ENCODE measurements at places on chromosomes 12 and 14.
A peak's percentile ranks its signal among the peaks of the same experiment; 100 is the strongest.

GRCh38 chr12:27229367-27229766, 14.7 kb upstream of the STK38L start:
- no peak for DNase-seq

GRCh38 chr12:54002278-54002914, 2.4 kb downstream of the HOXC9 start:
- DNase-seq = no peak

DNA sequence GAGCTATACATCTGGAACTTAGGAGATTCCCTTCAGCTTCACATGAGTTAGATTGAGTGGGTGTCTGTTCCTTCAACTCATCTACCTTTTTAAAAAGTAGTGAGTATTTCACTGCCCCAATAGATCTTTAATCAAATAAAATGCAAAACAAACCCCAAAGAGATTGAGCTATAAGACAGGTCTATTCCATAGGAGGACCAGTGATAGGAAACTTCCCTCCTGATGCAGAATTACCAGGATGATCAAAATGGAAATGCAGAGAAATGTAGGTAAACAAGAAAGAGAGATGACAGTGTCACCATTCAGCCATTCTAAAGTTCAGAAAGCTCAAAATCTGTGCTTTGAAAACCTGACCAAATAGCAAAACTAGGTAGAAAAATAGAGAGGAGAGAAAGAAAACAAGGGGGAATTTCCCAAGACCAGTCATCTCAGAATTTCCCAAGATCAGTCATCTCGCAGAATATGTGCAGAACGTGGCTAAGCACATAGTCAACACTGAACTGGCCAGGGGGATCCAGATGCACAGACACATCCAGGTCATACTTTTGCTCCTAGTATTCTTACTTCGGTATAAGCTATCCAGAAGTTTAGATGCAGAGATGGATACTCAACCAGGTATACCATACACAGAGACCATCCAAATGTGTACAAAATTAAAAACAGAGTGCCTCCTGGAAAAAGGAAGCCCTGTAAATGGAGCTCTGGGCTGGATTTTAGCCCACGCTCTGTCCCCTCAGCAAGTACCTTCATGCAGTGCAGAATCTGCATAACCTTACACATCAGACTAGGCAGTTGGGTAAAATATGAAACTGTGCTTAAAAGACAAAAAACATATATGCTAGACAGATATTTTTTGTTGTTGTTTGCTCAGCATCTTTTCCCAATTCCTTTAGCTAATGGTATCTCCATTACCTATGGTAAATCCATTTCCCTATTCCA, 27.4 kb downstream of the SLC41A2 start:
- DNase-seq = no peak

DNA sequence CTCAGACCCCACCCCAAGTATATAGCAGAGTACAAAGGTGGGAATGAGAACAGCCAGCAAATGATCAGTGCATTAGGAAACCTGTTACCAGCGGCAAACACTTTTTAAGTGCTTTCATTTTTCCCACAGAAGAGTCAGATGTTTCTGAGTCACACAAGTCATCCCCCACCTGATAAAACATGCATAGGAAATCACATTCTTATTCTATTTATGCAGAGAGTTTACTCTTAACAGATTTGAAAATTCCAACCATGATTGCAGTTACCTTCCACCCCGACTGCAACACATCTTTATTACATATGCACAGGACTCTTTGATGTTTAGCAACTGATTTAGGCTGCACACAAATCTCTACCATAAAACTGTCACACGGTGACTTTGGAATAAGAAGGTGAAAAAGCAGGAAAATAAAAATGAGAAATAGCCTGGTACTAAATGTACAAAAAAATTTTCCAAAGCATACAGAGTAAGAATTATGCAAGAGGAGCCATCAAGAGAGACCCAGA, 236.4 kb downstream of the PAWR start:
- no peak for DNase-seq

GRCh38 chr12:70249903-70250302, 6.7 kb downstream of the CNOT2 start:
- DNase-seq = no peak

GRCh38 chr12:109732321-109733305, 19.0 kb downstream of the FAM222A start:
- no peak for DNase-seq

DNA sequence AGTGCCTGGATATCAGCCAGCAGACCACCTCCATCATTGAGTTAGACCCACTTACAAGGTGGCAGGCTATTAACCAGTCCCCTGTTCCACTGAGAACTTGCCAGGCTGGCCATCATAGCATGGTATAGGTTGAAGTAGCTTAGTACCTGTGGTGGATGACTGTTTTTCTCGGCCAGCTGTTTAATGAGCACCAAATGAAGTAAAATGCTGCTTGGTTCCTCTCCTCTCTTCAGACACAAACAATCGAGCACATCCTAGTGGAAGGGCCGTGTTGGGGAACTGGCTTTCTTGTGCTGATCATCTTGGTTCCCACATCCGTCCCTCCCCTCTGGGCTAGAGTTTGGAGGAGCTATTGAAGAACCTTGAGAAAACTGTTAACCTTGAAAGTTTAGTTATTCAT, 486.2 kb downstream of the RAD51B start:
- DNase-seq = no peak

- DNase-seq = peak; percentile 93
Measured at GRCh38 chr14:44897041-44897844, 64.5 kb downstream of the KLHL28 start.

DNA sequence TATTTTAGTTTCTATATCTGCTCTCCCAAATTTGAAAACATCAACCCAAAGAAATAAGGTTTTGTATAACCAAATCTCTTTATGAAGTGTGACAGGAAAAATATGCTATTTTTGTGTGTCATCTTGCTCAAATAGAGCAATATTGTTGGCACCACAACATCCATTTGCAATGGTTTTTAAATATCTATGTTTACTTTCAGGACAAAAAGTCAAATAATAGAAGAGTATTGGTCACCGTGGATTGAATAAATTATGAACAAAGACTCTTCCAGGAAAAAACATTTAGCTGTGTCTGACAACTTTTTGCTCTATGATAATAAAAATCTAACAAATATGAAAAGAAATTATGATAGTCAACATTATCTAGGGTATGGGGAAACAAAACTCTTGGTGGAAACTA, 439.2 kb downstream of the BTG1 start:
- DNase-seq = no peak

DNA sequence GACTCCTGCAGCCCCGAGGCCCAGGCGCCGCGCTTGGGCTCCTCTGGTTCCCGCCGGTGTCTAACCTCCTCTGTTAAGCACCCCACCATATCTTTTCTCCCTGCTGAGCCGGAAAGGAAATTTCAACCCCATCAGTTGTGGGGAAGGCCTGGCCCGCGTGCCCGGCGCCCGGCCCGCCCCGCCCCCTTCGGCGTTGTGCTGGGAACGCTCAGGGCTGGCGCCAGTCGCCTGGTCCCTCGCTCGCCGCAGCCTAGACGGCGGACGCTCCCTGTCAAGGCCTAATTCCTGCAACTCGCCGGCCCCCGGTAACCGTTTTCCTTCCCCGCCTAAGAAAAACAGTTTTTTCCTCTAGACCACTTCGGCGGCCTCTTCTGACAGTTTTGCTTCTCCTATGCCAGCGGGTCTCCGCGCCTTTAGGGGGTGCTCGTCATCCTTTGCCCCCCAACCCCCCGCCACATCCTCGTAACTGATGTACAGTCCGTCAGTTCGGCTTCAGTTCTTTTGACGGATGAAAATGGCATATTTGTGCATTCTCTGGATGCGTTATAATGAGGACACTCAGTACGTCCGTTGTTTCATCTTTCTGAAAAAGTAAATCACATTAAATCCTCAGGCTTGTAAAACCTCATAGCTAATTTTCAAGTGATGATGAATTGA, 506 bp upstream of the NAP1L1 start:
- no peak for DNase-seq

GRCh38 chr12:89528434-89528833, 2.6 kb upstream of the POC1B start:
- DNase-seq = no peak

- DNase-seq = no peak
Measured at GRCh38 chr12:1812650-1813302, 7.6 kb upstream of the LRTM2 start.

GRCh38 chr14:61678975-61679374, 16.3 kb upstream of the HIF1A start:
- DNase-seq = no peak

GRCh38 chr14:89720741-89721729, 233.5 kb downstream of the EFCAB11 start:
- no peak for DNase-seq

DNA sequence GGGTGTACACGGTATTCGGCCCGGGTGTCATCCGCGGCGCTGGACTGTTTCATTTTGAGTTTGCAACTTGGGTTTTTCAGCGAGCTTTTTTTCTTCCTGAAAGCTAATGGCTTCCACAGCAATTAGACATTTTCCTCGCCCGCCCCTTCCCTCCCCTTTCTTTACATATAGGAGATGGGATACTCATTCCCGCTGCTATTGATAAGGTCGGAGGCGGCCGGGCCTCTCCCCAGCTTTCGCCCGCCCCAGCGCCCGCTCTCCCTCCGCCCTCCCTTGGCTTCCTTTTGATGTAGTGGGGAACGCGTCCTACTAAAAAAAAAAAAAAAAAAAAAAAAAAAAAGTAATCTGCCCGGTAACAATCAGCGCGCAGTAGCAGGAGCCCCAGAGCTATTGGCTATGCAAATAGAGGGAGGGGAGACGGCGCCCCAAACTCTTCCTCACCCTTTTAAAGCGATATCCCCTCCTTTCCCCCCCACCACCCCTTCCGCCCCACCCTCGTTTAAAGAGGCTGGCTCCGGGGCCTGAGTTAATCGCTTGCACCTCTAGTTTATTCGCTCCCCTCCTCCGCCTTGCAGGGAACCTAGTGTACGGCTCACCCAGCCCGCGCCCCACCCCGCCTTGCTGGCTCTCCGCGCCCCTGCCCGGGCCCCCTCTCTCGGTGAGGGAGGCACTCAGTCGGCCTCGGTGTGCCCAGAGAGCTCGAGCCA, 1.7 kb upstream of the CCND2 start:
- DNase-seq = no peak

- DNase-seq = no peak
Measured at GRCh38 chr12:3931776-3932175, 58.6 kb upstream of the PARP11 start.

DNA sequence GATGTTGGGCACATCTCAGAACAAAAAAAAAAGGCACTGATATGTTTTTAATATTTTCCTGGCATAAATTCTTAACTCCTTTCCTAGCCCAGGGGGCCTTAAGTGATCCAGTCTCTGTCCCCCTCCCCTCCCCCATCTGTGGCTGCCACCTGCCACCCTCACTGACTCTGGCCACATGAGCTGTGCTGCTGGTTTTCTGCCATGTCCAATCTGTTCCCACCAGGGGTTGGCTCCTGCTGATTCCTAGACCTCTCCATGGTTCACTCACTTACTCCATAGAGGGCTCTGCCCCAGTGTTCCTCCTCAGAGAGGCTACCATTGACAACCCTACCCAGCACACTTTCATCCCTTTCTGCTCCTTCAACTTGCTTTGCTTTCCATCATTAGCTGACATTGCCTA, 163.3 kb downstream of the SSPN start:
- DNase-seq = no peak

DNA sequence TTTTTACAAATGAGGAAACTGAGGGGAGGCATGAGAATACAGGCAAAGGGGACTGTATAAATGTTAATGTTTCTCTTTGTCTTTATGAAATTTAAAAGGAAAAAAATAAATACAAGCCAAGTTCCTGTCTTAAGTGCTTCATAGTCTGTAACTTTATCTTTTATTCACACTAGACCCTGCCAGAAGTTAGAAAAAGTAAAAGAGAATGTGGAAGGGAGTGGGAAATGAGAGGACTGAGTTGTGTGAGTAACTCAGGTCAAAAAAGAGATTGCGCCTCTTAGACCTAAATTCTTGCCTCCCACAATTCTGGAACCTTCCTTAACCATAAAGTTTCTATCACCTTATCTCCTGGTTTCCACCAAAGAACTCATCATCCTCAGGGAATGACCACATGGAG, 141.1 kb downstream of the KICS2 start:
- DNase-seq = no peak

- no peak for DNase-seq
Measured at GRCh38 chr12:122293081-122293480, 26.8 kb upstream of the VPS33A start.

GRCh38 chr14:97887690-97888089, 1090.5 kb downstream of the VRK1 start:
- DNase-seq = no peak

DNA sequence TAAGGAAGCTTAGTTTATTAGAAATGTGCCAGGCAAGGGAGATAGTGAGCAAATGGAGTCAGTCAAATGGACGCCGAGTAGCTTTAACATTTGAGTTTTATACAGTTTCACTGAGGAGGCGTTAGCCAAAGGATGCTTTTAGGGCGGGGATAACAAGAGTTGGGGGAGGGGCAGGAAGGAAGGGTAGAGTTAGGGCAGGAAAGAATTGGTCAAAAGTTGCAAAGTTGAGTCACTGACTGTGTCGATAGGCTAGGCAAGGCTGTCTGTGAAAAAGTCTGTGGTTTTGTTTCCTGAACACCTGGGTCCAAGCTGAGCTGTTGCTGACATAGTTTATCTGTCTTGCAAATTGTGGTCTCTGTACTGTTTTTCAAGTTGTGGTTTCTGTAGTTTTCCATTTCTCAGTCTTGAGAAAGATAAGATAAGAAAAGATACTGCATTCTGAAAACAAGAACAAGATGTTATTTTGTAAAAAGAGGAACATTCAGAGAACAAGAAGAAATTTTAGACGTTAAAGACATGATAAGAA, 62.6 kb upstream of the RESF1 start:
- DNase-seq = no peak

GRCh38 chr14:89586258-89587135, 169.5 kb upstream of the FOXN3 start:
- DNase-seq = no peak

GRCh38 chr14:97894552-97894951, 1097.4 kb downstream of the VRK1 start:
- no peak for DNase-seq

- no peak for DNase-seq
Measured at GRCh38 chr14:68756734-68757133, 36.1 kb downstream of the ZFP36L1 start.

GRCh38 chr14:52948836-52949235, 2.0 kb downstream of the FERMT2 start:
- no peak for DNase-seq

DNA sequence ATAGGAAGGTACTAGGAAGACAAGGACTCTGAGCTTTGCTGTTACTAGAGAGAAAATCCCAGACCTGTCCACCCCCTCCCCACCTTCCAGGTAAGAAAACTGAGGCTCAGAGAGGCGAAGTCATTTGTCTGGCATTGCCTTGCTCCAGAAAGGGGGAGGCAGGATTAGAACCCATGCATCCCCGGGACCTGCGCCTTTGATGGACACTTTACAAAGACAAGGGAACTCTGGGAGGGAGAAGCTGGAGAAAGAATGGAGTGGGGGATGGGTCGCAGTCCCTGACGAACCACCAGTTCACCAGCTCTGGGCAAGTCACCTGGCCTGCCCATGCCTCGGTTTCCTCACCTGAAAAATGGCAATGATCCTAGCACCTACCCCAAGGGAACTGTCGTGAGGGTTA, 10.8 kb downstream of the TRPV4 start:
- no peak for DNase-seq

All from hematopoietic multipotent progenitor cell treated with erythropoietin and hydrocortisone succinate and interleukin-3 and kit ligand, for 17 days (in vitro differentiated cells).